Caco-2 (cell line): ENCODE measurements at places on chromosomes 4 and X. TPM values are rescaled to one million over a fixed set of nuclear protein-coding genes. Genes with fewer than 3 reads are reported as not detected.

ANK2 gene
- 21.9 and 26.3 TPM in 2 replicates for total RNA-seq

DNA sequence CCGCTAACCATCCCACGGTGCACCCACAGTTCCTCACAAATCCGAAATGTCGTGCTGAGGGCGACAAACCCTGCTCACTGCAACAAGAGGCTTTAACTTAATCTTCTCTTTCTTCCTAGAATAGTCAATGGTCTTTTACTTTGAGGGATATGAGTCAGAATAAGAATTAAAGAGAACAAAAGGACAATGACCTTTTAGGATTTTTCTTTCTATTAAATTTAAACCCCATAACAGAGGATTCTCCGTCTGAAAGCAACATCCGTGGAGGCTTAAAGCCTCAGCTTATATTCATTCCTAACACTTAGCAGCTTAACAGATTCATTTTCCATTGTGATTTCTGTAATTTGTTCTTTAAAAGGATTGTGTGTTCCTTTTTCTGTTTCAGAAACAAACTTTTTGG lies 44.9 kb upstream of the PUDP start:
- DNase-seq: no peak

DNAAF6 gene
- not detected in 2 replicates for total RNA-seq

GRCh38 chrX:148495176-148495575 lies 5.2 kb upstream of the AFF2 start:
- no peak for DNase-seq

DNA sequence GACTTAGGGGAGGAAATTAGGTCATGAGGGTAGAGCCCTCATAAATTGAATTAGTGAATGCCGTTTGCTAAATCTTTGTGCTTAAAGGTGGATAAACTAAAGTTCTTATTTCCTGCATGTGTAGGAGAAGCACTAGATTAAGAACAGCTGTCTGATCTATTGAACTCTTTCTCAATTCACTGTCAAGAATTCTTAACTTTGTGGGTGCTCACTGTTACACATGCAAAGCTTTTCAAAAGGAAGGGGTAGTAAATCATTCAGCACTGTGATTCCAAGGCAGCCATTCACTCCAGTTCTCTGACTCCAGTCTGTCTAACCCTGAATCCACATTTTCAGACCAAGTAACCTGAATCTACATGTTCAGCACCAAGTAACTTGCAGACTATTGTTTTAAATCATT lies 1520.1 kb downstream of the PCDH18 start:
- no peak for DNase-seq

ARHGEF6 gene
- not detected in 2 replicates for total RNA-seq

GRCh38 chrX:155434906-155435743 lies 23.3 kb downstream of the F8A3 start:
- no peak for DNase-seq

DNA sequence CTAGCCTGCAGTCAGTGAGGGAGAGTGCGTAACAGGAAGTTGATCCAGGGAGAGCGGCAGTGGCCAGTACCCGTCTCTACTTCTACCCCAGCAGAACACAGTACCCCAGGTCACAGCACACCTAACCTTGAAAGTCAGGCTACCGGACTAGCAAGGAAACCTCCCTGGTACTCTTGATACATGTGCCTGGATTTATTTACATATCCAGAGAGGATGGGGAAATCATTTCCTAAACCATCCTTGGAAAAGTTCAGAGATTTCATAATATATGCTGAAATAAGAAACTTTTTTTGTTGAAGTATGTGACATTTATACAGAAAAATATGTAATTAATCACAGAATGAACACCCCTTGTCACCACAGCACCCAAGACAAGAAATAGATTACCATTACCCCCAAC lies 24.5 kb downstream of the PRIMPOL start:
- no peak for DNase-seq

TRMT2B gene
- 23.6 and 28.1 TPM in 2 replicates for total RNA-seq

DNA sequence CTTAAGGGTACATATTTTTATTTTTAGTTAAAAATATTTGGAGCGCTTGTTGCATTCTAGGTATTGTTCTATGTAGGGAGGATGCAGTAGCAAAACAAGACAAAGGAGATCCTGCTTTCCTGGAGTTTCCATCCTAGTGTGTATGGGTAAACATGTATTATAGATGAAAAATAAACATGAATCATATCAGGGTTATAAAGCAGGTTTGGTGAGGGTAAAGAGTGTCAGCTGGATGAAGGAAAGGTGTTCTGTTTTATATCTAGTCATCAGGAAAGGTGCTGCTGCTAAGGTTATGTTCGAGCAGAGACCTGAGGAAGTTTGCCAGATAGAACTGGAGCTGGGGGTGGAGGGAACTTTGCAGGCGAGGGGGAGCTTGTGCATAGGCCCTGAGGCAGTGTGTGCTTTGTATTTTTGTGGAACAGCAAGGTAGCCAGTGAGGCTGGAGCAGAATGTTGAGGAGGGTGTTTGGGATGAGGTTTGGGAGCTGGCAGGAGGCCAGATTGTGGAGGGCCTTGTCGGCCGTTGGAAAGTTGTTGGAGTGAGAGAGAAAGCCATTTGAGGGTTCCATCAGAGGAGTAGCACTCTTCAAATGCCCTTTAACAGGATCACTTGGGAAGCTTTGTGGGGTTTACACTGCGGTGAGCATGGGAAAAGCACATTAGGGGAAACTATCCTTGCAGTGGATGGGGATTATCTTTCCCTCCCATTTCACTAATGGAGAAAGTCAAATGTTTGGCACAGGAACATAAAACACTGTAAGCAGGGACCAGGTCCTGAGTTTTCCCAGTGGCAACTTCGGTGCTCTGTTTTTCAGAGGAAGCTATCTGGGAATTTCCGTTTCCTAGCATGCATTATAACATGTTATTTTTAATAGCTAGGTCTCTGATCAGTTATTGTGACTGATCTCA lies 35.9 kb downstream of the AFF1 start:
- no peak for DNase-seq

GRCh38 chr4:172517391-172517790 lies 651.2 kb upstream of the GALNT7 start:
- DNase-seq: no peak

PPP1R2C gene
- total RNA-seq: not detected in 2 replicates

DNA sequence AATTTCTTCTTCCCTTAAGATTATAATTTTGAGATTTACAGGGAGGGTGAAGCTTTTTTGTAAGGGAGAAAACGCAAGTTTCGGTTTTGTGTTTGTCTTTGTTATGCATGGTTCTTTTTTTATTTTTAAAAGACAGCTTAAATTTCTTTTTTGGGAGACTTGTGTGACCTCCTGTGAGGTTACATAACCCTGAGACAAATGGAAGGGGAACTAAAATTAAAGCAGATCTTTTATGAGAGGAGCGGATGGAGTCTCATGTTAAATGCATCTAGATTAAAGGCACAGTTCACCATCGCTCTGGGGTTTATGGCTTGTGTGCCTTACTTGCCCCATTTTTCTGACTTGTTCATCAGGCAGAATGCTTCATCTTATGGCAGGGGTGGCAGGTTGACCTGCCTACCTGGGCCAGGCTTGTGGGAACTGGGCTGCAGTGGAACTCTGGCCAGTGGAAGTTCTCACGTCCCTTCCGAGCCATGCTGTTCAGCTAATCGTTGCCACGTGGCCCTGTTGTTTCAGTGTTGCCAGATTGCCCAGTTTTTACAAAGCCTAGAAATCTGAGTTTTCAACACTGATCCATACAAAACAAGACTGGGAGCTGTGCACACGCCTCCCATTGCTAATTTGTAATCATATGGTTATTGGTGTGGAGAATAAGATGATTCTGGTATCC lies 291.8 kb downstream of the ARHGAP10 start:
- DNase-seq: no peak

SUPT20HL1 gene
- not detected in 2 replicates for total RNA-seq
